ENCODE measurements at places on chromosomes 5 and 9.
A peak's percentile ranks its signal among the peaks of the same experiment; 100 is the strongest.

GRCh38 chr5:171907725-171908343 lies 98.6 kb downstream of the FBXW11 start:
- no peaks in the 10 kb centered on the region for H3K27me3 ChIP-seq
- peak; percentile 55 for DNase-seq
- H3K27ac ChIP-seq = no peak overlapping the region
- H3K4me1 ChIP-seq = peaks cover 10% of the 10 kb centered on the region
- H3K4me3 ChIP-seq = no peak overlapping the region

DNA sequence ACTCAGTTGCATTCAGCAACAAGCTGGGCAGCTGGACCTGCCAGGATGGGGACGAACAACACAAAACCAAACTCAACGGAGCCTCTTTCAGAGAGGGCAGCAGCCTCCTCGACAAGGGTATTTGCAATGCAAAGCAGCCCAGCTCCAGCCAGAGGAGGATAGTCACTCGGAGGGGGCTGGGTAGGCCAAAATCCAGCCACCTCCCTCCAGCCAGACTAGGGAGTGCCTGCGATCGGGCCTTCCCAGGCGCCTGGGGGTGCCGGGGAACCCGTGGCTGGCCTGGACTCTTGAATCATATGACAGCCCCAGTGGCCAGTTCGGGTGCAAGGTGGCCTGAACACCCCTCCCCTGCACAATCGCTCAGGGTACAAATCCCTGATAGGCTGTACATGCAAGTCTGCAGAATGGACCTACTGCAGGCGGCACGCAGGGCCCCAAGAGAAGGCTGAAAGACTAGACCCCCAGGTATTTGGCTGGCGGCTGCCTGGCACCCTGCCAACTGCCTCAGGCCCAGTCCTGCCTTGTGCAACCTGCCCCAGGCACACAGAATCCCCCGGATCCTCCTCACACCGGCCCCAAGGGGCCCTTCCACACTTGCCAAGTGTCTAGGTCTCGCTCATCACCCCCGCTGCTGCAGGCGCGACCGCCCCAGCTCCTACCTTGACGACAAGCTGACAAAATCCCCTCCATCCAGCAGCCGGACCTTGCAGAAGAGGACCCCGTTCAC lies 1.3 kb downstream of the EEIG1 start:
- peak; percentile 60 for DNase-seq
- H3K27me3 ChIP-seq = no peaks in the 10 kb centered on the region
- H3K4me3 ChIP-seq = peak overlapping the region; percentile 98

- peaks cover 28% of the 10 kb centered on the region for H3K36me3 ChIP-seq
- no peaks in the 10 kb centered on the region for H3K27me3 ChIP-seq
- H3K27ac ChIP-seq = no peak overlapping the region
- H3K4me3 ChIP-seq = no peak overlapping the region
- DNase-seq = no peak
These were observed 65.0 kb downstream of the PKD2L2 start for GRCh38 chr5:137954131-137954879.

- DNase-seq = no peak
- no peaks in the 10 kb centered on the region for H3K27me3 ChIP-seq
- no peak overlapping the region for H3K4me3 ChIP-seq
- no peak overlapping the region for H3K27ac ChIP-seq
- H3K36me3 ChIP-seq = no peaks in the 10 kb centered on the region
These were observed 183.0 kb downstream of the FANCC start for GRCh38 chr9:95134457-95134881.

- H3K27me3 ChIP-seq = no peaks in the 10 kb centered on the region
- DNase-seq = no peak
- peaks cover 23% of the 10 kb centered on the region for H3K36me3 ChIP-seq
- H3K4me3 ChIP-seq = no peak overlapping the region
- no peak overlapping the region for H3K27ac ChIP-seq
- H3K4me1 ChIP-seq = peaks cover under 1% of the 10 kb centered on the region
These were observed 60.8 kb downstream of the PSMB7 start for GRCh38 chr9:124354346-124355038.

- no peaks in the 10 kb centered on the region for H3K27me3 ChIP-seq
- no peaks in the 10 kb centered on the region for H3K36me3 ChIP-seq
- no peak for DNase-seq
These were observed 8.8 kb upstream of the N4BP3 start for GRCh38 chr5:178104492-178104891.

DNA sequence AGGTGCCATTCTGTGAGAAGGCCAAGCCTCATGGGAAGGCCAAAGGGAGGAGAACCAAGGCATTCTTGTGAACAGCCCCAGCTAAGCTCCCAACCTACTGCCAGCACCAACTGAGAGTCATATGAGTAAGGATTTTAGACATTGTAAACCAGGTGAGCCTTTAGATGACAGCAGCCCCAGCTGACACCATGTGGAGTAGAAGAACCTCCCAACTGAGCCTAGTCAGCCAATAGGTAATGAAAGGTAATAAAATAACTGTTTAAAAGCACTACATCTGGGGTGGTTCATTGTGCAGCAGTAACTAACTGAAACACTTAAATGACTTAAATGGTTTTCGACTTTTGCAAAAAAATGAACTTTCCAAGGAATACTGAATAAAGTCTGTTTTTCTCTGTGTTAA lies 172.6 kb upstream of the KIF2A start:
- H3K4me1 ChIP-seq = no peaks in the 10 kb centered on the region
- H3K4me3 ChIP-seq = no peak overlapping the region
- H3K27ac ChIP-seq = no peak overlapping the region
- no peaks in the 10 kb centered on the region for H3K27me3 ChIP-seq
- no peak for DNase-seq
- no peaks in the 10 kb centered on the region for H3K36me3 ChIP-seq

- no peak overlapping the region for H3K27ac ChIP-seq
- H3K36me3 ChIP-seq = no peaks in the 10 kb centered on the region
- no peak overlapping the region for H3K4me3 ChIP-seq
- no peaks in the 10 kb centered on the region for H3K4me1 ChIP-seq
- H3K27me3 ChIP-seq = no peaks in the 10 kb centered on the region
These were observed 826 bp upstream of the PRDM9 start for GRCh38 chr5:23506329-23507236.

- H3K4me3 ChIP-seq = no peak overlapping the region
- DNase-seq = no peak
- H3K27me3 ChIP-seq = no peaks in the 10 kb centered on the region
- no peak overlapping the region for H3K27ac ChIP-seq
These were observed 244.3 kb downstream of the FAM170A start for GRCh38 chr5:119873611-119874010.

DNA sequence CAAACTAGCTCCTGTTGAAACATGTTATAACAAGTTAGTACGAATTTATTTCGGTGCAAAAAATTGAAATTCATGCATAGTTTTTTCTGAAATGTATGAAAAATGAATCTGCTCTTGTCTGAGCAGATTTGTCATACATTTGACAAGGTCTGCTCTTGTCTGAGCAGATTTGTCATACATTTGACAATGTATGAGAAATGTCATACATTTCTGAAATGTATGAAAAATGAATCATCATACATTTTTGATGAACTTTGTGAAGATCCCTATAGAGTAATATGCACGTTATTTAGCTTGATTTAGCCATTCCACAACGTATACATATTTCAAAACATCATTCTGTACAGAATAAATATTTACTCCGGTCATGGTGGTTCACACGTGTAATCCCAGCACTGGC lies 85.9 kb upstream of the PARP8 start:
- H3K36me3 ChIP-seq = no peaks in the 10 kb centered on the region
- no peaks in the 10 kb centered on the region for H3K27me3 ChIP-seq
- no peak for DNase-seq

DNA sequence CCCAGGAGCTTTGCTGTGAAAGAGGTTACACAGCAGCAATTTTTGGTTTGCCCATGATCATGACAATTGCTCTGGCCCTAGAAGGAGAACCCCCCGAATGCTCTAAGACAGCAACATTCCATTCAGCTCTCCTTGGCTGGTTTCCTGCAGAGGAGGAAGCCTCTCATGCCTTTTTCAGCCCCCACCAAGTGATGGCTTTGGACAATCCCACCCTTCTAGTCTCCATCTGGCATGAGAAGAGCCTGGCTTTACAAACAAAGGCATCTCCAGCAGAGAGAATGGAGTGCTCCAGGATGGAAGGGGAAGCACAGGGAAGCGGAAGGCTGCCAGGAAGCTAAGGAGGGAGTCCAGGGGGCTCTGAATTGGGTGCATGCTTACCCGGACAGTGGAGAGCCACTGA lies 98.4 kb downstream of the CRB2 start:
- no peaks in the 10 kb centered on the region for H3K27me3 ChIP-seq
- no peaks in the 10 kb centered on the region for H3K4me1 ChIP-seq
- H3K4me3 ChIP-seq = no peak overlapping the region
- no peak for DNase-seq
- H3K27ac ChIP-seq = no peak overlapping the region

GRCh38 chr5:3913279-3913678 lies 317.6 kb downstream of the IRX1 start:
- H3K4me3 ChIP-seq = no peak overlapping the region
- no peaks in the 10 kb centered on the region for H3K27me3 ChIP-seq
- no peak overlapping the region for H3K27ac ChIP-seq
- H3K4me1 ChIP-seq = no peaks in the 10 kb centered on the region

DNA sequence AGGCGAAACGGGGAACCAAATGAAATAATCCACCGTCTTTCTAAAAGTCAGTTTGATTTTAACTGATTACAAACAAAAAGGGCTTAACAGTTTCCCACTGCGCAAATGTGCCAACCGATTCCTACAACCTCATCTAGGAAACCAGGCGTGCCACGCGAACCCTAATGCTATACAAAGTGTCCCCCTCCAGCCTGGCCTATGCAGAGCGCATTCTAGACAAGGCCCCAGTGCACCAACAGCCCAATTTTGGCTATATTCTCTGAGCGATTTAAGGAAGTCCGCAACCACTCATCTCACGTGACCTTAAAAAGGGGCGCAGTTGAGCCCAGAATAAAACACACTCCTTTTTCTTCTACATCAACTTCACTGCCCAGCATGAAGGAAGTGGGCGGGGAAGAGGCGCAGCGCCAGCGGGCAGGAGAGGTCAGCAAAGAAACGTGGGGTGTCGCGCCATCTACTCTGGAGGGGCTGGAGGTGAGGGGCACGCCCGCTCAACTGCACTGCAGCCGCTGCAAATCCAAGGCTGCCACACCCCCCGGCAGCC lies 779 bp downstream of the FAM13B start:
- H3K27me3 ChIP-seq = no peaks in the 10 kb centered on the region
- no peaks in the 10 kb centered on the region for H3K36me3 ChIP-seq
- H3K27ac ChIP-seq = peak overlapping the region; percentile 95
- peaks cover 61% of the 10 kb centered on the region for H3K4me1 ChIP-seq

- no peak for DNase-seq
- no peak overlapping the region for H3K4me3 ChIP-seq
- H3K27ac ChIP-seq = no peak overlapping the region
- no peaks in the 10 kb centered on the region for H3K4me1 ChIP-seq
- H3K36me3 ChIP-seq = no peaks in the 10 kb centered on the region
These were observed 31.0 kb downstream of the SNX18 start for GRCh38 chr5:54548565-54548964.

GRCh38 chr5:143139585-143139984 lies 263.9 kb downstream of the NR3C1 start:
- H3K27ac ChIP-seq = no peak overlapping the region
- H3K4me1 ChIP-seq = no peaks in the 10 kb centered on the region
- H3K27me3 ChIP-seq = no peaks in the 10 kb centered on the region
- no peaks in the 10 kb centered on the region for H3K36me3 ChIP-seq
- DNase-seq = no peak

DNA sequence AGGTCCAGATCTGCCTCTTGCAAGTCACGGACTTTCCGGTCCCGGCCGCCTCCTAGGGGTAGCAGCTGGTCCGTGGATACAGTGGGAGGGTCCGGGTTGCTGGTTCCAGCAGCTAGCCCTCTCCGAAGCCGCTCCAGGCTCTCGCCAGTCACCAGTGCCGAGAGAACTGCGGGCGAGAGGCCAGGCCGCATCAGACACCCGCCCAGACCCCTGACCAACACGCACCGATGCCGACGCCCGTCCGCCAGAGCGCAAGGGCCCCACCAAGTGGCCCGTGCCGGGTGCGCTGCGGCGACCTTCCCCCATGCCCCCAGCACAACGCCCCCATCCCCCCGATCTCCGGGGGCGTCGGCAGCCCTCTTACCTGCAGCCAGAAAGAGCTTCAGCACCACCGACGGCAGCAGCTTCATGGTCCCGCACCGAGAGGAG lies 470 bp downstream of the HBEGF start:
- no peaks in the 10 kb centered on the region for H3K27me3 ChIP-seq
- H3K4me3 ChIP-seq = peak overlapping the region; percentile 51
- no peaks in the 10 kb centered on the region for H3K36me3 ChIP-seq
- H3K27ac ChIP-seq = no peak overlapping the region
- DNase-seq = no peak
- H3K4me1 ChIP-seq = peaks cover 43% of the 10 kb centered on the region

DNA sequence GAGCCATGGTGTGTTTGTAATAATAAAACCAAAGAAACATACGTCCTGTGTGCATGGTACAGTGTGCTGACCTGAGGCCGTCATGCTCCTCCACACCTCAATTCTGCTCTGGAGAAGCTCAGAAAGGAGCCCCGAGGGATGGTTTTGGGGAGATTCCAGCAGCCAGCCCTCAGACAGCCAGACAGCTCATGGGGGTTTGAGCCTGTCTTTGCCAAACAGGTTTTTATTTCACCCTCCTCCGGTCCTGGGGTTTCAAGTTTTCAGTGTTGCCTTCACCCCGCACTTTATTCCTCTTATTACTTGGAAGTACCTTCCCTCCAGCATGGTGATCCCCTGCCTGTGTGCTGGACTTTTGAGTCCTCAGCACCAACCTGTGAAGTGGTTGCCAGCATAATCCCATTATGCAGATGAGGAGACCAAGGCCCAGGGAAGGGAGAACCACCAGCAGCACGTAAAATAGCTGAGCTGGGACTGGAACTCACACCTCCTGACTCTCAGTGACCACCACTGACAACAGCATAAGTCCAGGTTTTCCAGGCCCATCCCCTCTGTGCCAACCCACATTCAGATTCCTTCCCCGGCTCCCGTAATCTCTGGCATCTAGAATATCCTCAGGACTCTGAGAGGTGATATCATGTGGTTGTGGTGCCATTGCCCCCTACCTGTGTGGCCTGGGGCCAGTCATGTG lies 35.1 kb downstream of the TGFBI start:
- H3K27me3 ChIP-seq = no peaks in the 10 kb centered on the region
- no peak for DNase-seq
- H3K4me1 ChIP-seq = no peaks in the 10 kb centered on the region

DNA sequence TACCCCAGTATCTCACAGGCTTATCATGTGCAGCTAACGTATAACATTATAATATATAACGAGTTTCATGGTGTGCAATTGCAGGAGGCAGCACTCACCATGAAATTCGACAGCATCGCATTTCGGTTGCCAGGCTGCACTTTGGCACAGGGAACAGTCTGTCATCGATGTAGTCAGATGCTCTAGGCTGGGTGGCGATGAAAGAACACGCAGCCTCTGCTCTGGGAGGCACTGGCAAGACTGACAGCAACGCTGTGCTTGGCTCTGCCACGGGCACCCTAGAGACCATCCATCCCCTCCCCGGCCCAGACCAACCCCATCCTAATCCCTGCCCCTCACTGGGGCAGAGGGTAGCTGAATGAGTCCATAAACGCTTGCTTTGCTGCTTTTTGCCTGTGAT lies 290.8 kb downstream of the MED10 start:
- no peak overlapping the region for H3K4me3 ChIP-seq
- no peaks in the 10 kb centered on the region for H3K4me1 ChIP-seq
- H3K27me3 ChIP-seq = no peaks in the 10 kb centered on the region
- no peak for DNase-seq

GRCh38 chr5:124909734-124910133 lies 163.3 kb upstream of the ZNF608 start:
- no peaks in the 10 kb centered on the region for H3K27me3 ChIP-seq
- no peaks in the 10 kb centered on the region for H3K36me3 ChIP-seq
- no peaks in the 10 kb centered on the region for H3K4me1 ChIP-seq
- no peak for DNase-seq
- H3K4me3 ChIP-seq = no peak overlapping the region
- H3K27ac ChIP-seq = no peak overlapping the region

- no peak overlapping the region for H3K27ac ChIP-seq
- H3K27me3 ChIP-seq = no peaks in the 10 kb centered on the region
- H3K4me3 ChIP-seq = no peak overlapping the region
- peaks cover 5% of the 10 kb centered on the region for H3K4me1 ChIP-seq
These were observed 60.9 kb downstream of the ANKRD55 start for GRCh38 chr5:56172241-56172640.

Measured in CD8-positive, alpha-beta memory T cell (primary cell).